ENCODE measurements at places on chromosomes 2 and 18.

DNA sequence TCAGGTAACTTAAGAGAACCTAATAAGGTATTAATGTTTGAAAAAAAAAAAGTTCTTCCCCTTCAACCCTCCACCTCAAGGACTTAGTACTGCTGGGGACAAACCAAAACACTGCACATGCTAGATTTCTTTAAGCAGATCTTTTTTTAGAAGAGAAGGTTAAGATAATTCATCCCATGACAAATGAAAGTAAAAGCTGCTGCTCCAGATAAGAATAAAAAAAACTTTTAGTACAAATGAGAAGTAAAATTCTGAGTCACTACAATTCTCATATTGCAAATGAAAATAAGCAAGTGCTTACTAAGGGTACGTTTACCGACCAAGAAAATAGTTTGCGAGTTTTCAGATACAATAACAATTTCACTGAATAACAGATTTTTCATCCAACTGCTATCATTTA lies 8.9 kb downstream of the STAM2 start:
- no peaks in the 10 kb centered on the region for H3K4me1 ChIP-seq
- no peaks in the 10 kb centered on the region for H3K36me3 ChIP-seq
- DNase-seq: no peak
- H3K27me3 ChIP-seq: no peaks in the 10 kb centered on the region

GRCh38 chr2:121033461-121033996 lies 251.5 kb downstream of the TFCP2L1 start:
- DNase-seq: peak; percentile 77
- no peaks in the 10 kb centered on the region for H3K36me3 ChIP-seq
- no peak overlapping the region for H3K4me3 ChIP-seq
- peaks cover 3% of the 10 kb centered on the region for H3K27me3 ChIP-seq
- no peak overlapping the region for H3K27ac ChIP-seq

GRCh38 chr18:28284132-28284531 lies 107.2 kb upstream of the CDH2 start:
- no peaks in the 10 kb centered on the region for H3K27me3 ChIP-seq
- H3K4me3 ChIP-seq: no peak overlapping the region
- H3K4me1 ChIP-seq: no peaks in the 10 kb centered on the region

DNA sequence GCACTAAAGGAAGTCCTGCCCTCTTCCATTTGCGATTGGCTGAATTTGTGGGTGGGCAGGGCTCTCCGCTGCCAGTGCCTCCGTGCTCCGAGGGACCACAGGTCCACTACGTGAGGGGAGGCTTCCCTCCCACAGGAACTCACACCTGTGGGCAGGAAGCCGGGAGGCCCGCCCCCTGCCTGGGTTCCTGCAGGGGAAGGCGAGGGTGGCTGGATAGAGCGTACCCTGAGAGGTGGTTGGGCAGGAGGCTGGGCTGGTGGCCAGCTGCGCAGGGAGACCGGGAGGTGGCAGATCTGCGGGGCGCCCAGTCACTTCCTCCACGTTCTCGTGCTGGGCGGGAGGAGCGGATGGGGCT lies 47.0 kb upstream of the PTH2R start:
- H3K4me3 ChIP-seq: no peak overlapping the region
- H3K4me1 ChIP-seq: no peaks in the 10 kb centered on the region
- H3K36me3 ChIP-seq: peaks cover 14% of the 10 kb centered on the region
- H3K27me3 ChIP-seq: no peaks in the 10 kb centered on the region
